Naive B cell (primary cell): ENCODE measurements at places on chromosomes 12 and 14.

- DNase-seq: no peak
Observed at GRCh38 chr12:108228746-108229145, 99.7 kb downstream of the WSCD2 start.

DNA sequence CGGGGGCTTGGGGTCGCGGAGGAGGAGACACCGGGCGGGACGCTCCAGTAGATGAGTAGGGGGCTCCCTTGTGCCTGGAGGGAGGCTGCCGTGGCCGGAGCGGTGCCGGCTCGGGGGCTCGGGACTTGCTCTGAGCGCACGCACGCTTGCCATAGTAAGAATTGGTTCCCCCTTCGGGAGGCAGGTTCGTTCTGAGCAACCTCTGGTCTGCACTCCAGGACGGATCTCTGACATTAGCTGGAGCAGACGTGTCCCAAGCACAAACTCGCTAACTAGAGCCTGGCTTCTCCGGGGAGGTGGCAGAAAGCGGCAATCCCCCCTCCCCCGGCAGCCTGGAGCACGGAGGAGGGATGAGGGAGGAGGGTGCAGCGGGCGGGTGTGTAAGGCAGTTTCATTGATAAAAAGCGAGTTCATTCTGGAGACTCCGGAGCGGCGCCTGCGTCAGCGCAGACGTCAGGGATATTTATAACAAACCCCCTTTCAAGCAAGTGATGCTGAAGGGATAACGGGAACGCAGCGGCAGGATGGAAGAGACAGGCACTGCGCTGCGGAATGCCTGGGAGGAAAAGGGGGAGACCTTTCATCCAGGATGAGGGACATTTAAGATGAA is 630 bp downstream of the FOS start:
- peak; percentile 55 for DNase-seq

GRCh38 chr12:121701667-121702277 is 10.8 kb upstream of the TMEM120B start:
- DNase-seq: no peak

DNA sequence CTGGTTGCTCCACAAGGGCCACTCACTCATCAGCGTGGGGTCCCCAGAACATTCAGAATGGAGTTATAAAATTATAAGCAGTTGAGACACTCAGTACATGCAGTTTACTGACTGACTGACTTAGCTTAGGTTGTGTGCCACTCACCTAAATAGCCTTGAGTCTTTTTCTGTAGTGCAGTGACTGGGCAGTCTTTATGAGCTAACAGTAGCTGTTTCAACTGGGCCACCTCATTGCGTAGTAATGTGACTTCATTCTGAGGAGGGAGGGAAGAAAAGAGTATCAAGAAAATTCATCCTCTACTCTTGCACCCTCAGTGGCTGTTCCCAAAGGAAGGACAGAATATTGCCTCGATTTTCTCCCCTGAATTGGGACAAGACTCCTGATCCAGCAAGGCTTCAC is 15.8 kb upstream of the NPFF start:
- DNase-seq: no peak

DNA sequence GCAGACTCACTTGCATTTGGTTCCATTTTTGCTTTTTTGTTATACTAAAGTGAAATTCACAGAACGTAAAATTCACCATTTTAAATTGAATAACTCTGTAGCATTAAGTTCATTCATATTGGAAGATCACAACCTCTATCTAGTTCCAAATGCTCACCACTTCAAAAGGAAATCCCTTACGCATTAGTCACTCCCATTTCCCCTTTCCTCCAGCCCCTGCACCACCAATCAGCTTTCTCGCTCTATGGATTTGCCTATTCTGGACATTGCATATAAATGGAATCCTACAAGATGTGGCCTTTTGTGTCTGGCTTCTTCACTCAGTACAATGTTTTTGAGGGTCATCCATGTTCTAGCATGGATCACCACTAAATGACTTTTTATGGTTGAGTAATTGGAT is 294.5 kb downstream of the KSR2 start:
- DNase-seq: no peak

DNA sequence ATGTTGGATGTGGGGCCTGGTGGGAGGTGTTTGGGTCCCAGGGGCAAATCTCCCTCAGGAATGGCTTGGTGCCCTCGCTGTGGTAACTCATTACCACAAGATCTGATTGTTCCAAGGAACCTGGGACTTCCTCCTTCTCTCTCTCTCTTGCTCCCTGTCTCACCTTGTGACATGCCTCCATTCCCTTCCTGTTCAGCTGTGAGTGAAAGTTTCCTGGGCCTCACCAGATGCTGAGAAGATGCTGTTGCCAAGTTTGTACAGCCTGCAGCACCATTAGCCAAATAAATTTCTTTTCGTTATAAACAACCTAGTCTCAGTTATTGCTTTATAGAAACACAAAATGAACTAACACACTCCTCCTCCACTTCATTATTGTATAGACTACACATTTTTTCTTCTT is 759.8 kb upstream of the MDGA2 start:
- DNase-seq: no peak

- no peak for DNase-seq
Observed at GRCh38 chr14:38124506-38124905, 83.2 kb upstream of the SSTR1 start.

- DNase-seq: peak; percentile 87
Observed at GRCh38 chr12:52023182-52023975, 16.6 kb downstream of the TAMALIN start.

- peak; percentile 51 for DNase-seq
Observed at GRCh38 chr12:92928421-92928961, 604 bp downstream of the EEA1 start.

- peak; percentile 29 for DNase-seq
Observed at GRCh38 chr12:132558042-132558856, 52.1 kb downstream of the LRCOL1 start.

DNA sequence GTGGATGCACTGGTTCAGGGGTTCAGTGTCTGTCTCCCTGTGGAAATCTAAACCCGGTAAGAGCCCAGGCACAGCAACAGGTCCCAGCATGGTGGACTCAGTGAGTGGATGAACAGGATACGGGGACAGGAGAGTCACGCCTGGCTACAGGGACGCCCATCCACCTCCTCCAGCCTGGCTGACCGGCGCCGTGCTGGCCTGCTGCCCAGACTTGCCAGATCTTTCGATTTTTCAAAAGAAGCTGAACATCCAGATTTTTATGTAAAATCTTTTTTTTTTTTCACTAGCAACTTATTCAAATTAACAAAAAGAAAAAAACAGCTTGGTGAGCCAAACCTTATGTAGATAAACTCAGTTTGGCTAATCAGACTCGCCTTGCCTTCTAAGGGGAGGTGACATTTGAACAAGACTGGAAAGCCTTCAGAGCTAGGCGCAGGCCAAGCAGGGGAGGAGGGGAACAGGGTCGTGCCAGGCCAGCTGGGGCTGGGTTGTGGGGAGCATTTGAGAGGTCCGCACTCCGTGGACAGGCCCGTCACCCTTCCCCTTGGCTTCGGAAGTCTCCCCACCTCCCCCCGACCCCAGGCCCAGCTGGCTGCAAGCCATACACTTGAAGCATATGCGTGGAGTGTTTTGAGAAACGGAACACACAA is 87.8 kb upstream of the NCOR2 start:
- DNase-seq: no peak

DNA sequence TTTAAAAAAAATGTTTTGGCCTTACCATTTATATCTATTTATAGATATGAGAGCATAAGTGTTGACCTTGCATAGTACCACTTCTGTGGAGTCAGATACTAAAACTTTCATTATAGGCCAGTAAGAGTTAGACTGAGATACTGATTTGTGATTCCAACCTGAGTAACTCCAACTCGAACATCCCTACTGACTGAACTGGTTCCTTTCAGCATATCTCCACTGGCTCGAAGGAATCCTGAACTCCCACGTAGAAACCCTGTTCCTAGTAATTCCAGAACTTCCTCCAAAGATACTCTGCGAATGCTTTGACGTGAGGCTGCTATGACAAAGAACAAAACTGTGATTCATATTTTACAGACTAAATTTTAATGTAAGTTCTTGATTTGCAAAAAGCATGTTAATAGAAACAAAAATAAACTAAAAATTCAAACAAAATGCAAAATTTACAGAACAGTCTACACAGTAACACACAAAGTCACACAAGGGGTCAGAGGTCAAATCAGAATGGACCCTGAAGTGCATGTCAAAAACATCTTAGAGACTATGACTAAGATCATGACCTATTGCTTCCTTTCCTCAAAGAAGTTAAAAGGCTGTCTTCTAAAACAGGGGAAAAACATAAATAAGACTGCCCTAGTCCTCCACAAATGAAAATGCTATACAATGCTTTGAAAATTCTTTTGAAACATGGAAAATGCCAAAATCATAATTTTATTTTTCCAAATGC is 31.5 kb downstream of the HEATR5A start:
- DNase-seq: no peak

- no peak for DNase-seq
Observed at GRCh38 chr14:55910601-55911243, 207.5 kb upstream of the PELI2 start.

DNA sequence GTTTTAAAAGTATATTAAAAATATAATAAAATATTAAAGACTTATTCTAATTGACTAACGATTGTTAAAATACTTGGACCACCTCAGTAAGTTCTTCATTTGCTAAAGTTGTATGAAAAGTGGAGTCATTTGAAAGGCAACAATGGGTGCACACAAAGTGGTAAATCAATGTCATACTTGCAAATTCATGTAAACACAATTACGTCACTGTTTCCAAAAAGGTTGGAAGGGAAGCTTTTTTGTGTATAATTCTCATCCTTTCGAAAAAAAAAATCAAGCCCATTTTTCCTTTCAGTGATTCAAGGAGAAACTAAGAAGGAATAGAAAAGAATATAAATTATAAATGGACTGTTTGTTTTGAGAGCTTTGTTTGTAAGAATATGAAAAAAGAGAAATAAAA is 166.2 kb downstream of the PIK3C2G start:
- no peak for DNase-seq

DNA sequence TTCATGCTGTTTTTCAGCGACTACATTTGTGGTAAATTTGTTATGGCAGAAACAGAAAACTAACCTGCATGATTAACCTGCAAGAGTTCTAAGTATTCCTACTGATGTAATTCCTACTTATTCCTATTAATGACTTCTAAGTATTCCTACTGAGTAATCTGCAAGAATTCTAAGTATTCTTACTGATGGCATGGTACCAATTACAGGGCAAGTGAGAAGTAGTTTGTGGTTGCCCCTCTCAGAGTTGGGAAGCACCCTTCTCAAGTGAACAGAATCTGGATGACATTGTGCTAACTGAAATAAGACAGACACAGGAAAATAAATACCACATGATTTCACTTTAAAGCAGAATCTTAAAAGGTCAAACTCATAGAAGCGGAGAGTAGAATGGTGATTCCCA is 100.9 kb upstream of the CPNE8 start:
- DNase-seq: no peak

DNA sequence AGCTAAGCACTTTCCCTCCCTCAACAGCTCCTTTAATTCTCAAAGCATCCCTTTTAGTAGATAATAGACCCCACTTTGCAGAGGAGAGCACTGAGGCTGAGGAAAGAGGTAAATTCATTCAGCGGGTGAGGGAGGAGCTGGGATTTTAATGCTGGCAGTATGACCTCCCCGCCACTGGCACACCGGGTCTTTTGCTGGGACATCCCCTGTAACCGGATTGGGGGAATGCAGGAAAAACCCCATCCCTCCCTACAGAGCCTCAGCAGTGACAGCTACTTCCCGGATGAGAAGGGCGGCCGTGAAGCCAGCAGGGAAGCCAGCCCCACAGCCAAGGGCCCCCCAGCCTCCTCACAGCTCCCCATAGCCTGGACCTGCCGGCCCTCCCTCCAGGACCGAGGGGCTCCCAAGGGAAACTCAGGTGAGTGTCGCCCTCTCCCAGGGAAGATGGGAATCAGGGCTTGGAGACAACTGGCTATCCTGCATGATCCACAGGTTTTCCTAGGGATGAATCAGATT is 12.1 kb downstream of the ZBTB39 start:
- no peak for DNase-seq

GRCh38 chr14:63371033-63371432 is 52.3 kb upstream of the GPHB5 start:
- no peak for DNase-seq

DNA sequence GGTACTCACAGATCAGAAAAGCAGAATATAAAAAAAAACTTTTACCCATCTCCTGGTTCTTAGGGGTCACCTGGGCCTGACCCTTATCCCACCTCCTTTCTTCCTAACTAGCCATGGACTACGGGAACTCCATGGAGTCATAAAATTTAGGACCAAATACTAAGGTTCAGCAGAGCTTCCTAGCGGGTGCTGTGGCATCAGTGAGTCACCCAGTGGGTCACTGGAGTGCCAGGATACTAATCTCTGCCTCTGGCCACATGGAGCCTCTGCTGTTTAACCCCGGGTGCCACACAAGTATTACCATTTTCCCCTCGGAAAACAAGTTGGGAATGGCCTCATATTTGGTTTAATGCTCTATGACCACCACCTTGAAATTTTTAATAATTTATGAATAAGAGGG is 6.9 kb downstream of the ZBTB39 start:
- no peak for DNase-seq

DNA sequence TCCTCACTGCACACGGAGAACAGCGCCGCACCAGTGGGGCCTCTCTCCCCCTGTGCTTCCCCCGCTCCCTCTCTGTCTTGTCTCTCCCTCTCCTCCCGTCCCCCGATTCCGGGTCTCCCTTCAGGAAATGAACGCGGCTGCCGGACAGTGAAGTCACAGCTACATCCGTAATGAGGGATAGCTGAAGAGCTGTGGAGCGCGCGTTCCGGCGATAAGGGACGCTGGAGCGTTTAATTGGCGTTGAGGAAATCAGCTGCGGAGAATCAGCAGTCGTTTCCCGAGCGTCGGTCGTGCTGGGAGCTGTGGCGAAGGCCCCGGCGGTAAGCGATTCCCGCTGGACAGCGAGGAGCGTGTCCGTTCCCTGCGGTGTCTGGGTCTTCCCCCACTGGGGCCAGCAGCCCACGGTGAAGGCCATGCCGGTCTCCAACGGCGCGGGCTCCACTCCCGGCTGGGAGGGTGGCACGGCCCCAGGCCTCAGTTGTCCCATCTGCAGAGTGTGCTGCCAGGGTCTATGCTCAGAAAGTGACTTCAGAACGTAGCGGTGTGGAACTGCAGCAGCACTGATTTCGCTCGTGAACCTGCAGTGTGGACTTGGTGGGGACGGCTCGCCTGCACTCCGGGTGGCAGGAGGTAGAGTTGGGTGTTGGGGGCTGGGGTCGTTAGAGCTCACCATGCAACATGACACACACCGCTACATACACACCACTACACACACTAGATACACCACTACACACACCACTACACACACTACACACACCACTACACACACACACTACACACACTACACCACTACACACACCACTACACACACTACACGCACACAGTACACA is 10.9 kb downstream of the NOC4L start:
- DNase-seq: no peak
